Ovary (tissue), 10 donors: ENCODE measurements at places on chromosomes 3 and 15. TPM values are rescaled to one million over a fixed set of nuclear protein-coding genes. Genes with fewer than 3 reads are reported as not detected.

Gene STRA6
- 0.47 TPM for polyA plus RNA-seq

Gene KNG1
- polyA plus RNA-seq = not detected

Gene ARMC8
- 24.4 TPM for polyA plus RNA-seq

Gene PAK6
- polyA plus RNA-seq = 0.47 TPM

Gene CHRNA7
- polyA plus RNA-seq = 1.9 TPM

Gene RTP4
- polyA plus RNA-seq = 7.3 TPM

Gene TLR9
- 0.58 TPM for polyA plus RNA-seq

Gene BTLA
- 0.04 TPM for polyA plus RNA-seq

Gene IL17RC
- 14.2 TPM for polyA plus RNA-seq

Gene TRIM59
- 1.4 TPM for polyA plus RNA-seq

Gene GPR160
- polyA plus RNA-seq = 2.8 TPM

Gene KIF7
- polyA plus RNA-seq = 9.0 TPM

Gene SST
- 0.16 TPM for polyA plus RNA-seq

Gene SPINK8
- not detected for polyA plus RNA-seq

Gene NAA80
- 2.6 TPM for polyA plus RNA-seq

Gene PLA2G4B
- polyA plus RNA-seq = 8.6 TPM

Gene C3orf85
- not detected for polyA plus RNA-seq

Gene GOLGA6L7
- polyA plus RNA-seq = not detected
